ENCODE measurements at places on chromosomes 4 and X. TPM values are rescaled to one million over a fixed set of nuclear protein-coding genes. Genes with fewer than 3 reads are reported as not detected.

RBM41 gene
- 27.7 TPM for polyA plus RNA-seq

SHOX gene
- polyA plus RNA-seq: not detected

MAGEB2 gene
- not detected for polyA plus RNA-seq

NUDT10 gene
- polyA plus RNA-seq: 11.0 TPM

Measured in Purkinje cell (primary cell).